ENCODE measurements at places on chromosomes 4 and X.

GRCh38 chrX:70032792-70033191, 16.9 kb downstream of the AWAT2 start:
- DNase-seq, result no peak

DNA sequence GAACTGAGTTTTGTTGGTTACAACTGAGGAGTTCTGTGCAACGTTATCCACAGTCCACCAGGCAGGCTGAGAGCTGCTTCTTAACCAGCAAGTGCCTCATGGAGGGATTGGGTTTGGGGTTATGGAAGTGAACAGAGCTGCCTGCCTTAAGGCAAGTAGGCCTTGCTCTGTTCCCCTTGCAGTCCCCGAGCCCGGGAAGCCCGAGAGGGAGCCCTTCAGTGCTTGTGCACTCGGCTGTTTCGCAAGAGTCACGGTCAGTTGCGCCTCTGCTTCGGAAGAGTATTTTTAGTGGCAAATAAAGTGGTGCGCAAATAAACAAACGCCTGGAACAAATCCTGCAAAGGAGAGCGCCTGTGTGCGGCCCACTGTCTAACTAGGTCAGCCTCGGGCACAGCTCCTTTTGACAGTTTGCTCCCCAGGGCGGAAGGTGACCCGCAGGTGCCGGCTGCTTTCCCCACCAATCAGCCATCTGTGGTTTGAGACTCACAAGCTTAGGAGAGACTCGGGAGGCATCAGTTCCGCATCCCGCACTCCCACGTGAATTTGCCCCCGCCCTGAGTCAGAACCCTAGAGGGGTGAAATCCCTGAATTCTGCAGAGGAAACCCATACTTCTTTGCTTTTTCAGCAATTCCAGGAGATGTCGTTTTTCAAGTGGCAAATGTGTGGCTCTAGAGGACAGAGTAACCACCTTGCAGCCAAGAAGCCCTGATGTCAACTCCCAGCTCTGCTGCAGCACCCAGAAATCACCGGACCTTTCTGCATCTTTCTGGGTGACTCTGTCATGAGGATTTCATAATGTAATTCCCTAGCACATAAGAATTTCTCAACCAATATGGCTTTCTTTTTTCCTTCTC, 56.8 kb downstream of the LGI2 start:
- DNase-seq, result no peak

DNA sequence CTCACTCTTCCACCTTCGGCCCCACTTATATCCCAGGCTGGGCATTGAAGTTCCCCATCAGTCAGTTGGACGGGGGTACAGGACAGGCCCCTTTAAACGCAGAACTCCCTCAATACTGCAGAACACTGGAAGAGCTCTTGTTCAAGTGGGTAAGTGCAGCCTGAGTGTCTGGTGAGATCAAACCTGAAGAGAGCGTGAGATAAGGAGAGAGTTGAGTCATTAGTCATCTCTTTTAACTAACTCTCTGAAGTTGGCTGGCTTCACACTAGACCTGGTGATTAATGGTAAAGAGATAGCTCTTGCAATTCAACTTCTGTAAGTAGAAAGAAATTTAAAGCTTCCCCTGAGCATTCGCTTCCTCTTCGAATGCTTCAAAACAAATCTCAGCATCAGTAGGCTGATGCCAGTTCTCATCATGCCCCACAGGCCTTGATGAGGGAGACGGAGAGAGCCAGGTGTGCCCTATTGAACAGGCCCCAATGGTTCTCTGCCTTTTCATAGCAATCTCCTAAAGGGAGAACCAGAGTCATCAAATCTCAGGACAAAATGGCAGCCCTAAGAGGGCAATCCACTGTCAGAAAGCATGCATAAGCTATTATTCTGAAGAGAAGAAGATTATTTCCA, 41.0 kb upstream of the JADE1 start:
- DNase-seq, result no peak

DNA sequence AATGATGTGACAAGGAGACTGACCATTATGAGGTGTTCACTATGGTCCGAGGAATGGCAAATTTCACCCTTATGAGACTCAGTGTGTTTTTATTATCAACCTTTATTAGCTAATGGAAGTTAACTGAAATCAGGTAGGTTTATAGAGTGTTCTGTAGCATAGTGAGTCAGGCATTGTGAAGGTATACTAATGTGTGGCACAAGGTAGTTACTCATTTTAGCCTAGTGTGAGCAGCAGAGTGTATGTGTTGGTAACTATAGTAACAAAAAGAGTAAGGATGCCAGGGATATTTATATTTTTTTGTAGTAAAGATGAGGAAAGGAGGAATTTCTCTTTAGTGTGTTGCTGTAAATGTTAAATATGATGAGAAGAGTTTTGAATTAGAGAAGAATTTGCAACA, 12.0 kb downstream of the PDLIM5 start:
- DNase-seq, result no peak

DNA sequence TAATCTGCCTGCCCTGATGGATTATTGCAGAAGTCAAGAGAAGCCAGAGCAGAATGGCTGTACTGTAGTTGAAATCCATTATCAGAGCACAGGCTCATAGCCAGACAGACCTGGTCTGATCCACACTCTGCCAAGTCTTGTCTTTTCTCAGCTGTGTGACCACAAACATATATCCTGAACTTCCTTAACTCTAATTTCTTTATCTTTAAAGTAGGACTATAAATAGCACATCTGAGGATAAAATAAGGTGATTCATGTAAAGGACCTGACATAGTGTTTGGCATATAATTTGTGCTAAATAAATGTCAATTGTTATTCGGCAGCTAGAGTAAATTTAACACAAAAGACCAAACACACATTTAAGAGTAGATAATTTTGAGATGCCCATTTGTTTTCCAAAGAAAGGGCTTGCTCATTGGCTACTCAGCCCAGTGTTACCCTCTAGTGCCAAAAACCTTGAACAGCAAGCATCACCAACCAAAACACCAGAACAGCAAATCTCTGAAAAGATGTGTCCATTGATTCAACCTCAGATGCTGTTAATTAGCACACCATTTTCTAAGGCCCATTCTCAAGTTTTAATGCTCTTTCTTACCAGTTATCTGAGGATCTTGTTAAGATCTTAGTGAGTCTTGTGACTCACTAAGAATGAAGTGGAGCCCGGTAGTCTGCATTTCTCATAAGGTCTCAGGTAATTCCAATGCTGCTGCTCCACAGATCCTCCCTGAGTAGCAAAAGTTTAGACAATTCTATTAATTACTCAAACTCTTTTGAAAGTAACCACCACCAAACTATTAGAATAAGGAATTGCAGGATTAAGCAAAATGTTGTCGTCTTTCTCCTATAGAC, 108.8 kb downstream of the HHIP start:
- no peak for DNase-seq

DNA sequence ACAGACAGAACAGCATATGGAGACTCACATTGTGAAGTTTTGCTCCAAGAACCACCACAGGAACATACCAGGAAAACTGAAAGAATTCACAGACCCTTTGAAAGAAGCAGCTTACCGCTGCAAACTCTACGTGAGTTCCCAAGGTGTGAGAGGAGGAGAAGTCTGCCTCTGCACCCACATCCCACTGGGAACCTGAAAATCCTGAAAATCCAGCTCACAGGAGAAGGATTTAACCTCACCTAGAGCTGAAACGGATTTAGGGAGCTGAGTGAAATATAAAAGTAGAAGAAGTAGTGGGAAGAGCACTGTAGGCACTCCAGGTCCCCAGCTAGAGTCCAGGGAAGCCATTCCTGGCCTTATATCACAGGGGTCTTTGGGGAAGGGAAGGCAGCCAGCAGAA, 80.0 kb downstream of the FHIP1A start:
- DNase-seq, result no peak

DNA sequence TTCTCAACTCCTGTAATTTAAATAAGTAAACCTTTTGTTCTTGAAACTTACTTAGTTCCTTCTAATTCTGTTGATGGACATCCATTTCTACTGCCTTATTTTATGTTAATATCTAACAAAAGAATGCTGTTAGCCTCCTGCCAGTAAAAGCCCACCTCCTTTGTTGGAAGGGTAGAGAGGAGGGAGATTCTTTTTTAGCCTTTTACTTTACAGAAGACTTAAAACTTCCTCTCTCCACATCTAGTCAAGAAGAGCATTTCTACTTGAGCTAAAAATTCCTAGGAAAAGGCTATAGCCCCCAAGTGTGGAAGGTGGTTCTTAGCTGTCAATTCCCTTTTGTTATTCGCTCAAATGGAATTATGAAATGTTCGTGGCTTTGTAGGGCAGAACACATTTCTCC, 118.7 kb downstream of the ZIC3 start:
- DNase-seq, result no peak

- no peak for DNase-seq
Observed at GRCh38 chr4:30860978-30861377, 140.8 kb downstream of the PCDH7 start.

DNA sequence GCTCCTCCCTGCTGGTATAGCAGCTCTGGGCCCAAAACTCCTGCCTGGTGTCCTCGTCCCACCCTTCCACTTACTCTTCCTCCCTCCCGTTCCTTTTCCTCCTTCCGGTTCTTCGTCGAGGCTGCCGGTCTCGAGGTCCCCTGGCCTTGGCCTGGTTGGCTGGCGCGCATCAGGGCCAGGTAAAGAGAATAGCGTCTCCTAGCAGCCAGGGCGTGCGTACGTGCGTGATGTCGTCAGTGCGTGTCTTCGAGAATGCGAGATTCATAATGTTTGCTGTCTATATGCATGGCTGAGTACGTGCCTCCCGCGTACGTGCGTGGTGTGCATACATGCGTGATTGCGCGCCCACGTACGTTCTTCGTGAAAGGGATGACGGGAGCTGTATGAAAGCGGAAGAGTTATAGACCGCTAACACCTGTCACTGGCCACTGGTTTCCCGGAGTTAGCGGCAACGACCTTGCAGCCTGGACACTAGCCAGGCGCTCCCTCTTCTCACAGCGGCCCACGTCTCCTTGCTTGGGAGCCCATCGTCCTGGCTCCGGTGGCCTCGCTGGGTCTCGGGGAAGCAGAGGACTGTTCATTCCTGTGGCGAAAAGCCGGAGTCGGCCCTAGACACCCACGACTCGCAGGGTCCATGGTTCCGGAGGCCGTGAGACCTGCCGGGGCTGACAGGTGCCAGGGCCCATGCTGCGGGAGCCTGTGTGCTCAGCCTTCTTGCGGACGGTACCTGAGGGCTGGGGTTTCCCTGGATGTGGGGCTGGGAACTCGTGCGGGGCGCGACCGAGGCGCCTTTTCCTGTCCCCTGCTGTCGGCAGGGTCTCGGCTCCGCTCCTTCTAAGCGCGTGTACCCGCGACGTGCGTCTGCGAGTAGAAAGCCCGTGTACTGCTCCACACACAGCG, at the start of gene EOLA1:
TSS of gene EOLA1 (plus strand) at position 392 of the 900 bp plus-strand sequence. CDS start 4,619 bp downstream, outside the sequence.
- DNase-seq, result peak; percentile 40

GRCh38 chrX:76796311-76796710, 368.8 kb downstream of the MAGEE1 start:
- DNase-seq, result no peak

DNA sequence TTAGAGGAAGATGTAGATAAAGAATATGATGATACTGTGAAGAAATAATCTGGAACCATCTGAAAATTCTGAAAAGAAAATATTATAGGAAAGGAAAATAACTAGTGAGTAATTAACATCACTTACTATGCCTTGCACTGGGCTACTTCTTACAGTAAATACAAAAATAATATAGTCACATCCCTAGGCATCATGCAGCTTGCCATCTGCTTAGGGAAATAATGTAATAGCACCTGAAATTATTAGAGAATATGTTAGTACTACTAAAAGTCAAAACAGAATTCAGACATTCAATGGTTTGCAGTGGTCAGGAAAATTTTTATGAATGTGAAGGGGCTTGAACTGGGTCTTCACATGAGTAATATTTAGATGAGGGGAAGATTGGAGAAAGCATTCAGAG, 272.2 kb upstream of the EMCN start:
- no peak for DNase-seq

DNA sequence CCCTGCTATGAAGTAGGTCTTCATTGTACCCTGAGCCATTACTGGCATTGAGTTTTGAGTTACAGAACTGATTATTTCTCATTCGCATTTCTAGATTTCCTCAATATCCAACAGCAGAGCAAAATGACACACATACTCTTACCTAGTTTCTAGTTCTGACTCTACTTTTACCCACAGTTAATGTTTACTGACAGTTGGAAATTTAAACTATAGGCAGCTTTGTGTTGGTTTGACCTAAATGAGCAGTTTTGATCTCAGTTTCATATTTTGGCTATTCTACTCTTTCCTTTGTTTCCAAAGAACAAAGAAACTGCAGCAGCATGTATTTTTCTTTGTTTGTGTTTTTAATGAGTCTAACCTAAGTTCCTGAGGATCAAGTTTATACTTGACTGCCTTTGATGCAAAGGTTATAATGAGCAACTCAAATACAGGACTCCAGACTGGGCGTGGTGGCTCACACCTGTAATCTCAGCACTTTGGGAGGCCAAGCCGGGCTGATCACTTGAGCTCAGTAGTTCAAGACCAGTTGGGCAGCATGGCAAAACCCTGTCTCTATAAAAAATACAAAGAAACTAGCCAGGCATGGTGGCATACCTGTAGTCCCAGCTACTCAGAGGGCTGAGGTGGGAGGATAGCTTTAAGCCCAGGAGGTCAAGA, 30.4 kb downstream of the TXK start:
- DNase-seq, result no peak

- DNase-seq, result no peak
Observed at GRCh38 chrX:12988797-12989196, 13.9 kb downstream of the TMSB4X start.

- DNase-seq, result no peak
Observed at GRCh38 chr4:152684007-152684406, 4.2 kb upstream of the TMEM154 start.

GRCh38 chrX:15465896-15466651, 27.1 kb downstream of the PIR start:
- DNase-seq, result no peak

DNA sequence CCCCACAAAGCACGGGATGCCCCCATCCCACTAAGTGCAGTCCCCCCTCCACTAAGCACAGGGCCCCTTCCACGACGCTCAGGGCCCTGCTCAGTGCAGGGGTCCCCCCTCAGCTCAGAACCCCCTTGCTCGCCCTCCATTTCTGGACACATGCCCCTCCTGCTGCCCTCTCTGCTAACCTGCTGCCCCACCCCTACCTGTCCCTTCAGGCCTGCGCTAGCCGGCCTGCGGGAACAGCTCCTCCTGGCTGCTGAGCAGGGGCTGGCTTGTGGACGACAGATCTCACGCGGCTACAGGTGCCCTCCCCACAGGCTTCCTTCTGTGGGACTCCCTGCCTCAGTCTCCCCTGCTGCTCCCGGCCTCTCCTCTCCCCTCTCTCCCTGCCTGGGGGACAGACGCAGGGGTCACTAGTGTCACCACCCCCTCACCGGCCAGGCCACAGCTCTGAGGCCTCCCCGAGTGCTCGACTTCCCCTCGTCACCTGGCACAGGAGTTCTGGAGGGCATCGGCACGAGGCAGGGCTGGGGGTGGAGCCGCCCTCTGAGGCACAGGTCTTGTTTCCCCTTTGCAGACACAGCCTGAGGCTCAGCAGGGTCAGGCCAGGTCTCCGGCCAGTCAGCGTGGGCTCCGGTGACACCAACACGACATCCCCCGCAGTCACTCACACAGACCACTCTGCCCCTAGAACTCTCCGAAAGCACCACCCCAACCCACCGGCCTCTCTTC, 21.6 kb downstream of the GAK start:
- no peak for DNase-seq

All from H54 (cell line).